ENCODE measurements at places on chromosomes 13 and 19.

- DNase-seq = no peak
Observed at GRCh38 chr13:72390909-72391308, 336.5 kb downstream of the MZT1 start.

DNA sequence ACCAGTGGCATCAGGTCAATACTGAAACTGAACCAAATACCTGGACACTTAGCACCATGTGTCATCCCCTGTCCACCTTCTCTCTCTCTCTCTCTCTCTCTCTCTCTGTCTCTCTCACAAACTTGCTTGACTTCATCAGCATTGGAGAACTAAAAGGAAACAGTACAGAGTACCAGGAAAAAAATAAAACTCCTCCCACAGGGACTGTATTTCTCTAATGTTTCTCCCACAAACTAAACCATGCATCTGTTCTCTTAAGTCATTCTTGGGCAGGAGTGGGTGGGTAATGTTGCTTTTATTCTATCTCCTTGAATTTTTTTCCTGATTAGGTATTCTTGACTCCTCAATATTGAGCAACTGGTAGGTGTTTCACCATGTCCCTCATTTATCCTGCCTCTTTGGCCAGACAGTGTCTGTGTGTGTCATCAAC lies 112.9 kb upstream of the CACNA1A start:
- no peak for DNase-seq

- peak; percentile 35 for DNase-seq
Observed at GRCh38 chr19:41548954-41549688, 26.8 kb upstream of the CEACAM21 start.

DNA sequence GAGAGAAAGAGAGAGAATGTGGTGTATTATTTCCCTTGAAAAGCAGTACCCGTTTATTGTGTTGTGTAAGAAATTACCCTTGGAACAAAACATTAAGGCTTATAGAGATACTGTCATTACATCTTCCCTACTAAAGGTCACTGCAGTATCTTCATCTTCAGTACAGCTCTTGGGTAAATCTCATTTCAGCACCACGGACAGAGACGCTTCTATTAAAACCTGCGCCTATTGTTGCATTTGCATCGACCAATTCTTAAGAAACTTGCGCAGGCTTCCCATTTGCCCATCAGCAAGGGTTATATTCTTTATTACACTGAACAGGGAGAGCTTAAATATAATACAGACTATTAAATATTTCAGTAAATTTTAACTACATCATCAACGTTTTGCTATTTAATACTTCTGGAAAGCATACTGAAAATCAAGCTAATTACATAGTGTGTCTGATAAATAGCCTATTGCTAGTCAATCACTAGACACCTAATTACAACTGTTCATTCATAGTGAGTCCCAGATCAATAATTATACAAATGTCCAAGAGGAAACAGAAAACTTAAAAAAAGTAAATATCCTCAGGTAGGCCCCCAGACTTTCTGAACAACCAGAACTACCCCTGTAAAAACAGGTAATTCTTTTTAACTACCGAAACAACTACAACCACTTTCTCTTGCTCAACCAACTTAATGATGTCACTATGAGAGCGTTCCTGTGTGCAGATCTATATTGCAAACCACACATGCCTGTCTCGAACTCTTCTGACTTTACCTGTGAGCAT lies 350.6 kb downstream of the LIG4 start:
- DNase-seq = no peak

GRCh38 chr19:31351056-31351854 lies 2.0 kb upstream of the TSHZ3 start:
- no peak for DNase-seq

- no peak for DNase-seq
Observed at GRCh38 chr19:51440846-51441409, 17.3 kb downstream of the SIGLEC8 start.

DNA sequence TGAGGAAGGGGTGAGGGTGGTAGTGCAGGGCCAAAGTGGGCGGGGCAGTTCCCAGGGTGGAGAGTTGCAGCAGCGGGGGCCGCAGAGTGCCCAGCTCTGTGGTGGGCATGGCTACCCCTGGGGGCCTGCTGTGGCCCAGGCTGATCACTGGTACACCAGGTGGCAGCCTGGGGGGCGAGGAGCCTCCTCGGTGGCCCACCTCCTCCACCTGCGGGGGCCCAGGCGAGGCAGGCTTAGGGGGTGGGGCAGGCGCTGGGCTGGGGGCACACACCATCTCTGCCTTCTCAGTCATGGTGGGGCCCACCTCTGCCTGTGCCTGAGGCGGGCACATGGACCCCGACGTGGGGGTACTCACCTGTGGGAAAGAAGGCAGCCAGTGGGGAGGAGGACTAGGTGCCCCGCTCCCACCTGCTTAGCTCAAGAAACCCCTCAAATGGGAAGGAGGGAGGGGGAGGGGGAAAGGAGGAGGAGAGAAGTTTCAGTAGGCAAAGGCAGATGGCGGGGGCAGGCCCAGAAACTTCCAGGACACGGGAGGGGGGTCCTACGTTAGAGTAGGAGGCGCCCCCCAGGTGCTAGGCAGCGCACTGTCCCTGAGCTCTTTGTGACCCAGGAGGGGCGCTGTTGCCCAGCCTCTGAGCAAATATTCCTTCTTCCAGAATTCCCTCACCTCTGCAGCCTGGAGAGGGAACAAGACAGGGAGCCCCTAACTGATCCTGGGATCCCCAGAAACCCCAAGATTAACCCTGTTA lies 1.6 kb downstream of the LYL1 start:
- no peak for DNase-seq

DNA sequence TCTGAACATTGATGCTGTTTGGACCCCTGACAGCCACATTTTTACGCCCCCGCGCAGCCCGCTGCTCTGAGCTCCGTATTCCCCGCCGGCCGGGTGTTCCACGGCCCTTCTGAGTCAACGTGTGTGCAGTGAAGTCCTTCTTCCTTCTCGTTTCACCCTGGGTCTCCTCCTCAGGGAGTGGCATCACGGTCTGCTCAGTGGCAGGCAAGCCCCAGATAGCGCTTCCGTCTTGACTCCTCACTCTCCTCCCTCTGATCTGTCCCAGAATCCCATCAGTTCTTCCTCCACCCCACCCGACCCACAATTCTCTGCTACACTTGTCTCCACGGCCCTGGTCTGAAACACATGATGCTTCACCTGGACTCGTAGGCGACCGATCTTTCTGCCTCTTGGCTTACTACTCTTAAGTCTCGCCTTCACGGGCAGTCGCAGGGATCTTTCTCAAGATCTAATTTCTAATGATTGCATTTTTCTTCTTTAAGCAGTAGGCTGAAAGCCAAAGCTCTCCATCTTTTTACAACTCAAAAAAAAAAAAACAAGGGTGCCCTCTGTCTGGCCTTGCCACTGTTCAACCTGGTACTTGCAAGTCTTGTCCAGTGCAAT lies 33.9 kb downstream of the CCNE1 start:
- no peak for DNase-seq

GRCh38 chr13:27269114-27269665 lies 1.4 kb upstream of the RASL11A start:
- no peak for DNase-seq

DNA sequence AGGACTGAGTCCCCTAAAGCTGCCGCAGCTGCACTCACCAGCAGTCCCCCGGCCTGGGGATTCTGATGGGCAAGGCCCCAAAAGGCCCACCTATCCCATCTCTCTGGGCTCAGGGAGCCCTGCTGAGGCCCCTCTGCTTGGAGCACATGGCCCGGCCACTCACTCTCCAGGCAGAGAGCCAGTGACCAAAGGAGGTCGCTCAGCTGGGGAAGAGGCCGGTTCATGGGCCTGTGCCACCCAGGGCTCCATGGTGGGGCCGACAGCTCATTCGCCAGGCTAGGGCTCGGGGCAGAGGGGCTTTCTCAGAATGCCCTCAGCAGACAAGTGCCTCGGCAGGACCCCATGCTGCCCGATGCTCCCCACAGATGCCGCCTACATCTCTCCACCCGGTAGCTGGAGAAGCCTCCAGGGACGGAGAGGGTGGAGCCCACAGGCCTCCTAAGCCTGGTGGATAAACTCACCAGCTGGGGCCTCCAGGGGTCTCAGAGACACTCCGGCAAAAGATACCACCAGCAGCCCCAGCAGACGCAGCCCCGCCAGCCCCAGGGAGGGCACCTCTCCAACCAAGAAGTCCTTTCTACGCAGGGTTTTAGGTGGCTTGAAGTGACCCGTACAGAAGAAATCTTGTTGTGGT lies 54.4 kb downstream of the MLLT1 start:
- DNase-seq = no peak

GRCh38 chr19:4376671-4376990 lies 23.7 kb downstream of the SH3GL1 start:
- no peak for DNase-seq

- DNase-seq = no peak
Observed at GRCh38 chr13:36681894-36682624, 8.2 kb downstream of the SERTM1 start.

DNA sequence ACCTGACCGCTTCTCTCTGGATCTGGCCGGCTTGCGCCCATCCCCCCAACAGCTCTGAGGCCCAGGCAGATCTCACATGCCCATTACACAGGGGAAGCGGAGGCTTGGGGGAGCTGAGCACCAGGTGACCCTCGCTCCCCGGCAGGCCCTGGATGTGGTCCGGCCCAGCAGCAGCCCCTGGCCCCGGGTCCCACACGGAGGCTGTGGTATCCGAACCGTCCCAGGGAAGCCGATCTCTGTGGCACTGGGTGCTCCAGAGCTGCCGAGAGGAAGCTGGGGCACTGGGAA lies 27.7 kb downstream of the SBNO2 start:
- DNase-seq = no peak

- no peak for DNase-seq
Observed at GRCh38 chr19:49398931-49399330, 10.9 kb downstream of the KASH5 start.

DNA sequence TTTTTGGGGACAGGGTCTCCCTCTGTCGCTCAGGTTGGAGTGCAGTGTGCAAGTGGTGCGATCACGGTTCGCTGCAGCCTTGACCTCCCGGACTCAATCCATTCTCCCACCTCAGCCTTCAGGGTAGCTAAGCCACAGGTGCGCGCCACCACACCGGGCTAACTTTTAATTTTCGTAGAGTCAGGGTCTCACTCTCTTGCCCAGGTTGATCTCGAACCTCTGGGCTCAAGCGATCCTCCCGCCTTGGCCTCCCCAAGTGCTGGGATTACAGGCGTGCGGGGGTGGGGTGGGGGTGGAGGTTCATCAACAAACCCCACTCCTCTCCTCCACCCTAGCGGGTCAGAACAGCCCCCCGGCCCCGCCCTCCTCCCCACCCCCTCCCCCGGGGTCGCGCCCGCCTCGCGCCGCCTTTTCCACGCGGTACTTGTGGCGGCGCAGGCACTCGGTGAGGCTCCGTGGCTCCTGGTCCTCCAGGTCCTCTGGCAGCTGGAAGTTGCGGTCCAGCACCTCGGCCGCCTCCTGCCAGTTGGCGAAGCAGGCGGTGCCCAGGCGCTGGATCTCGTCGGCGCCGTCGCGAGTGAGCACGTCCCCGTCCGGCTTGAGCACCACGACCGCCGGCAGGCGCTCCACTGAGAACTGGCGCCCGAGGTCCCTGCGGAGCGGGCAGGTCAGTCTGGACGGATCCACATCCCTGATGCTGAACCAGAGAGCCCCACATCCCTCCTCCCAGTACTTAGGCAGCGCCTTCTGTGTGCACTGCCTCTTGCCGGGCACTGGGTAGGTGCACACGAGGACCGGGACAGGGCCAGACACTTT lies 5.2 kb downstream of the NXNL1 start:
- no peak for DNase-seq

DNA sequence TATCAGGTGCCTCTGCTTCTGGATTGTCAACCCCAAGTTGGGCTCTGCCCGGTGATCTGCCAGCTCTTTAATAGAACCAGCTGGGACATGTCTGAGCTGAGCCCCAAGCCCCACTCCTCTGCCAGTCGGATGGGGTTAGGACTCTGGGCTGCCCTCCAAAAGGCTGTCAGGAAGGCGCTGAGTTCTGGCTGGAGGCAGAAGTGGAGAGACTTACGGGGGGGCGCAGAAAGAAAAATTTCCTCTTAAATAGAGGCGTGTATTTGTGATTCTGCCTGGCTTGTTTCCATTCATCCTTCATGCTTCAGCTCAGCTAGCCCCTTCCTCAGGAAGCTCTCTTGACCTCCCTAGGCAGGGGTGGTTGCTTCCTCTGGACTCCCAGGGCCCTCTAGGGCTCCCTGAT lies 985 bp upstream of the KCNK6 start:
- DNase-seq = no peak

- no peak for DNase-seq
Observed at GRCh38 chr13:110773480-110773879, 60.0 kb downstream of the ING1 start.

- DNase-seq = no peak
Observed at GRCh38 chr13:21242236-21242635, 65.8 kb downstream of the MRPL57 start.
